ENCODE measurements at places on chromosomes 6 and 20.

GRCh38 chr6:4610256-4610655 is 165.9 kb upstream of the CDYL start:
- no peak for DNase-seq

DNA sequence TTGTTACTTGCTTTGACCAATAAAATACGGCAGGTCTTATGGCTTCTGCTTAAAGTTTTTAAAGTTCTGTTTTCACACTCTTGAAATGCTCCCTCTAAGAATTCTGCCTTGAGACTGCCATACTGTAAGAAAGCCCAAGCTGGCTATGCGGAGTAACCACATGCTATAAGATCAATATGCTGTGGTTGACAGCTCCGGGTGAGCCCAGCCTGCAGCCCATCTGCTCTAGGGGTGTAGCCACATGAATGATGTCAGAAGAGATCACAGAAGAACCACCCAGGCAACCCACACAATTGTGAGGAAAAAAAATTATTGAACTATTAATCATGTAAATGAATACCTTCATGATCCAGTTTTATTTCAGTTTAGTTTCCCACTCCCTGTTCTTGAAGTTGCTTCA is 26.1 kb upstream of the SH3BGRL2 start:
- no peak for DNase-seq

GRCh38 chr6:39830444-39830843 is 38.3 kb downstream of the DAAM2 start:
- DNase-seq = no peak

GRCh38 chr6:166760288-166760687 is 133.2 kb upstream of the RPS6KA2 start:
- DNase-seq = no peak

- DNase-seq = no peak
Observed at GRCh38 chr20:56801971-56802755, 173.1 kb downstream of the TFAP2C start.

DNA sequence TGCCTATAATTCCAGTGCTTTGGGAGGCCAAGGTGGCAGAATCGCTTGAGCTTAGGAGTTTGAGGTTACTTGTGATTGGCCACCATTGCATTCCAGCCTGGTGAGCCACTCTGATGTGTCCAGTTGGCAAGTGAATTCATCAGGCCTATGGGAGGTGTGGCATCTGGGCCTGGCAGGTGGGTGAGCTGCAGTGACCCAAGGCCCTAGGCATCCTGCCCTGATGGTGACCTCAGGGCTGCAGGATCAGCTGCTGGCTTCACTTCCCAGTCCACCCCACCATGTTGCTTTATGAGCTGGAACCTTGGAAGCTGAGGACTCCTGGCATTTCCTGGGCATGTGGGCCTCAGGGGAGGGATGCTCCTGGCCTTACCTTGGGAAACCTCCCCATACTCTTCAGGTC is 20.5 kb downstream of the RSPH9 start:
- no peak for DNase-seq

GRCh38 chr6:154249499-154250298 is 106.9 kb downstream of the IPCEF1 start:
- no peak for DNase-seq

DNA sequence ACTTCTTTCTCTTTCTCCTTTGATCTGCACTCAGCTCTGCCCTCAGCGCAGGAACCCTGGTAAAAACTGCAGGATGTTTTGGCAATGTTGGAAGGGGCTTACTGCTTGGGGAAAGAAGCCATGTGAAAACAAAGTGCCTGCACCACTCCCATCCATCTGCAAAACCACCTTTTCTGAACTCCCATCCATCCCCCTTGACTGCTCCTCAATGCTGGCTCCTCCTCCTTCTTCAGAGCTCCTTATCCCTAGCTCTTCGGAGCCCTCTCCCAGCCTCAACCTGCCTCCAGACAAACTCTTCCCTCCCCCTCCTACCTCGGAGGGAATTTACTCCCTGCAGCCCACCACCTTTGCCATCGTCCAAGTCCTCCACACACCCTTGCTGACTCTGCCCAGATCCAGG is 4.2 kb upstream of the ZBTB12 start:
- peak; percentile 71 for DNase-seq

DNA sequence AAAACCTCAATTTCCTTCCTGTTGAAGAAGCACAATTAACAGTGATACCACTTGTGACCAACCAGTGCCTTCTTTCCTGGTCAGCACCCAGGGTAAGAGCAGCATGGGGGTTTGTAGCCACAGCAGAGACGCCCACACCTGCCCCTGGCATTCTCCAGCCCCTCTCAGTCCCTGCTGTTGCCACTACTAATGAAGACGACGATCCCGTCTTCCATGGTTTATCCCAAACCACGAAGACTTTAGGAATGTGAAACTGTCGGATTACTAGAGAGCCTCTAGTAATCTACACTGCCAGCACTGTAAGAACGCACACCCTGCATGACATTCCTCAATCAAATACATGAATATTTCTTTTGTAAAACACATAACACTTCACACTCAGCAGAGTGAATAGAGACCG is 60.0 kb downstream of the GINS1 start:
- DNase-seq = no peak

GRCh38 chr6:41707565-41708200 is 27.7 kb downstream of the TFEB start:
- no peak for DNase-seq
